ENCODE measurements at places on chromosomes 11 and 22.

DNA sequence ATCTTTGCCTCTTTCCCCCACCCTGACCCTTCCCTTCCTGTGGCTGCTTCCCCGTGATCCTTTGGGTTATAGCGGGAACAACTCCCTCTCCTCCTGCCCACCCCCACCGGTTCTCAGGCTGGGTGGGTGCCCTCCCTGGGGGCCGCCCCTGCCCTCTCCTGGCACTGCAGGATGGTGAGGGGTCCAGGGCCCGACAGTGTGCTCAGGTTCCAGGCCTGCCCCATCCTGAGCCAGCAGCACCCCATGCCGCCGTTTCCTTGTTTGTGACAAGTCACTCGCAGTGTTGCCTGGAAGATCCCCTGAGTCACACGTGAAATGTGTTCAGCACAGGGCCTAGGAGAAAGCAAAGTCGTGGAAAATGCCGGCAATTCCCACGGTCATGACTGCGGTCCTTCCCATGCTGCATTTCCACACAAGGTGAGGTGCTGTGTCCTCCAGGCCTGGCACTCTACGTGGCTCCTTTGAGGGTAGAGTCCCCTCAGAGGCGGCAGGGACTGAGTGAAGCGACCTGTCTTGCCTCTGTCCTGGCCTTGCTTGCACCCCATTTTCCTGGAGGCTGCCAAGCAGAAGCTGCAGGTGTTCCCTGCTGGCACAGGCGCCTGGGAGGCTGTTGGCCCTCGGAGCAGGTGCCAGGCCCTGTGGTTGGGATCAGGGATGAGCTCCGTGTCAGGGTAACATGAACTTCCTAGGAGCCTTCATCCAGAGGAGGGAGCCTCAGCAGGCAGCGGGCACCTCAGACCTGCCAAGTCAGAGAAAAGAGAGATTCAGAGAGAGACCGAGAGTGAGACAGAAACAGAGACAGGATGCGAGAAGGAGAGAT is 80.5 kb upstream of the LINC01488 start:
- DNase-seq, result no peak

DNA sequence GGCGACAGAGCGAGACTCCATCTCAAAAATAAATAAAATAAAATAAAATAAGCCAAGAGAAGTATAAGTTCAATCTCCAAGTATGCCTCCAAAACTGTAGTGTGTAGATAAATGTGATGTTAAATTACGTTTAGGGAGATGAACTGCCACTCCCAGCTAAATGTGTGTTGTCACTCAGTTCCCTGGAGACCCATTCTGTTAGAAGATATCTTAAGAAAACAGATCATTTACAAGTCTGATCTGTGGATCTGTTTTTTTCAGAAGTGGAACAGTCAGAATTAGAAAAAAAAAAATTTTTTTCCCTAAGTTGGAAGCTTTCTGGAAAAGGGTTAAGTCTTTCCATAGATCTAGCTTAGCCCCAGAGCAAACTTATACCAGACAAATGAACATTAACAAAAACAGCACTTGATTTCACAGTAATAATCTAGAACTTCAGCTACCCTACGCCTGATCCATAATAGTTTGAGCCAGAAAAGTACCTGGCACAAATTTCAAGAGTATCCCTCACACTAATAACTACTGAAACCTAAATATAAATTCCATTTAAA is 18.2 kb downstream of the CELF1 start:
- no peak for DNase-seq

- DNase-seq, result peak; percentile 23
Observed at GRCh38 chr22:32897400-32897799, 95.9 kb downstream of the TIMP3 start.

DNA sequence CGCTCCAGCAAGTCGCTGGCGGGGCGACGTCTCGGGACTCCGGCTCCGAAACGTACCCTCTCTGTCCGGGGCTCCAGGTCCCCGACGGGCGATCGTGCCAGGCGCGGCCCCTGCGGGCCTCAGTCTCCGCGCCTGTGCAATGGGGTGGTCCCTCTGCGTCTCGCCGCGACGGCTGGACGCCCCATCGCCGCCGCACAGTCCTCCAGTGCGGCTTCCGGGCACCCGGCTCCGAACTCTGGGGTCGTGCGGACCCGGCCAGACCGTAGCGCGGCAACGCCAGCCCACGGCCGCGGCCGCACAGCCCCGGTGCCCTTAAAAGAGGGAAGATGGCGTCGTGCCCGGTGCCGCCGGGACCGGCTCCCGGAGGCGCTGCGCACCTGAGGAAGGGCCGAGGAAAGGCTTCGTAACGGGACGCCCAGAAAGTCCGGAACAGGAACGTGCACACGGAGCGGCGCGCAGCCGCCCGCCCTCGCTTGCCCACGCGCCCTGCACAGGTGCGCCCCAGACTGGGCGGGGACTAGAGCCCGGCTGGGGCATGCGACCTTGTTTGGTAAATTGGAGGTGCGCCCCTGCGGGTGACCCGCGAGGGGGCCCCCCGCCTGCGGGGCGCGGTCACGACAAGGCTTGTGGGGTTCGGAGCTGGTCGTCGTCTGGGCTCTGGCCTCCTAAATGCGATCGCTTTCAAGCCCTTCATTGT is 525 bp downstream of the BIK start:
- no peak for DNase-seq

DNA sequence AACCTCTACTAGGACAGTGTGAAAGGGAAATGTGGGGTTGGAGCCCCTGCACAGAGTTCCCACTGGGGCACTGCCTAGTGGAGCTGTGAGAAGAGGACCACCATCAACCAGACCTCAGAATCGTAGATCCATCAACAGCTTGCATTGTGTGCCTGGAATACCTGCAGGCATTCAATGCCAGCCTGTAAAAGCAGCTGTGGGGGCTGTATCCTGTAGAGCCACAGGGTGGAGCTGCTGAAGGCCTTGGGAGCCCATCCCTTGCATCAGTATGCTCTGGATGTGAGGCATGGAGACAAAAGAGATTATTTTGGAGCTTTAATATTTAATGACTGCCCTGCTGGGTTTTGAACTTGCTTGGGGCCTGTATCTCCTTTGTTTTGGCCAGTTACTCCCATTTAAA is 46.3 kb downstream of the PGR start:
- DNase-seq, result no peak

GRCh38 chr11:22539821-22540256 is 85.8 kb downstream of the FANCF start:
- peak; percentile 6 for DNase-seq

DNA sequence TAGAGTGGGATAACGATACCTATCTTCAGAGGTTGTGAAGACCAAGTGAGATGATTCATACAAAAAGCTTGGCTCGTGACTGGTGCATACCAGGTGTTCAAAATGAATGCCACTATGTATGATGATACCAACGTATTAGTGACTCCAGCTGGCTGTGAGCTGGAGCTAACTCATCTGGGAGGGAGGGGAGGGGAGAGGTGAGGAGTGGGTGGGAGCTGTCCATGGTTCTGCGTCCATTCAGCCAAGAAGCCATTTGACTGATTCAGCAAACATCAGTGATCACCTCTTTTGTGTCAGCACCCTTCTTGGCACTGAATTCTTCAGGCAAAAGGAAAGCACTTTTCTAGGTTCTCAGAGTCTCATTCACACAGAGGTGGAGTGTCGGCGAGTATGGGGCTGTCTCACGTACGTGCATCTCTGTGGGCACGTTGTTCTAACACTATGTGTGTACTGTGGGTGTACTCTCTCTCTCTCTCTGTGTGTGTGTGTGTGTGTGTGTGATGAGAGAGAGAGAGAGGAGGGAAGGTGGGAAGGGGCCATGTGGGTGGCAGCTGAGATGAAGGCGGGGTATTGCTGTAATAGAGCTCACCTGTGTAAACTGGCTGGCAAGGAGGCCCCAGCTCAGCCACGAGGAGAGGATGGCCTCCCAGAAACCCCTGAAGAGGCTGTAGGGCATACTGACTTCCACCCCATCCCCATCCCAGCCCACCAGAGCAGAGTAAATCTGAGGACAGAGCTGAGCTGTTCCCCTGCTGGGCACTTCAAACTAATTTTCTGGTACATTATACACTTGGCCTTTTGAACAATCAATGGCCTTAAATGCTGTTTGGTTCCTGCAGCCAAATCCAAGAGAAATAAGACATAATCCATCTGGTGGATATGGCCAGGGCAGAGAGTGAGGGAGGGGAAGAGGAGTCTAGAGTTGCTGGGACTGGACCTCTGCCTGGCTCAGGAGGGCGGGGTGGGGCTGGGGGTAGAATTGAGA is 96.1 kb upstream of the THY1 start:
- DNase-seq, result no peak

- peak; percentile 4 for DNase-seq
Observed at GRCh38 chr11:89175796-89176195, 1.9 kb upstream of the TYR start.

GRCh38 chr22:37401401-37402183 is 25.7 kb downstream of the ELFN2 start:
- DNase-seq, result peak; percentile 26

- DNase-seq, result no peak
Observed at GRCh38 chr22:42889304-42889703, 32.2 kb upstream of the ARFGAP3 start.

GRCh38 chr11:3686751-3687150 is 15.6 kb upstream of the CHRNA10 start:
- no peak for DNase-seq

- DNase-seq, result peak; percentile 24
Observed at GRCh38 chr11:67504950-67505581, at the start of gene PITPNM1. TSS of gene PITPNM1 (minus strand) at chr11:67505363. CDS start at chr11:67504180, 1,183 bp downstream.

DNA sequence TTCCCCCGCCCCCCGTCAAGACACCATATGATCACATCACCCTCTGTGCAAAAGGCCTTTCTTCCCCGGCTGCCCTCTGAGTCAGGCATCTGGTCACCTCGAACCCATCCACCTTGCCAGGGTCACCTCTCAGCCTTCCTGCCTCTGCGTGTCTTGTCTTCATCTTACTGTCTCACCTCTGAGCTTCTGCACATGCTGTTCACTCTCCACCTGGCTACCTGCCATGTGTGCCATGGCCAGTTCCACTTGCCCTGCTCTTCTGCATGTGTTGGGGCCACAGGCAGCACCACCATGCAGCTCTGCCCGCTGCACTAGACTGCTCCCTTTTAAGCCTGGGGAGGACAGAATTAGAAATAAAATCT is 9.8 kb downstream of the ZNF74 start:
- DNase-seq, result no peak

DNA sequence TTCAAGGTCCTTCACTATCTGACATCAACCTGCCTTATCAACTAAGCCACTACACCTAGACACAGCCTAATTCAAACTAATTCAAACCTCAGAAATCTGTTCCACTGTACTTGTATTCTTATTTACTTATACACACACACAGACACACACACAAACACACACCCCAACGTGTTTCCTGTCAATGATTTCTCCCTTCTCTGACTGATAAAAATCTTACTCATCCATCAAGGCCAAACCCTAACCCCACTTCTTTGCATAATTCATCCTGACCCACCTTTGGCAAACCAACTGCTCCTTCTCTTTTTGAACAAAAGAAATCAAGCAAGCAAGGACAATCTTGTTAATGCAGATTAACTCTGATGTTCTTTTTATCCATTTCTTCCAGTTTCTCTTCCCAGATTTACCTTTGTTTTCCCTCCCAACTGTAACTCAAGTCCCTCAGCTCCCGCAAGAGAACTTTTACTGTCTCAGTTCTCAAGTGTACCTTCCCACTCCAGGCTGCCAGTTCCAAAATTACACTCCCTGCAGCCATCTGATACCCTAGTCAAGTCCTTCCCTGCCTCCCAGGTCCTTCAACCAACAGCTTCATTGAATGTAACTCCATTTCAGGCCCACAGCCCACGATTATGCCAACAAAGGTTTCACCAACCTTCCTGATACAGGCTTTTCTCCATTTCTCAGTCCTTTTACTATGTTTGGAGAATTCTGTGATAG is 78.3 kb downstream of the PAK1 start:
- DNase-seq, result no peak

- DNase-seq, result no peak
Observed at GRCh38 chr11:81004576-81004975, 1563.7 kb upstream of the TENM4 start.

- no peak for DNase-seq
Observed at GRCh38 chr11:35376613-35377012, 42.7 kb downstream of the SLC1A2 start.

DNA sequence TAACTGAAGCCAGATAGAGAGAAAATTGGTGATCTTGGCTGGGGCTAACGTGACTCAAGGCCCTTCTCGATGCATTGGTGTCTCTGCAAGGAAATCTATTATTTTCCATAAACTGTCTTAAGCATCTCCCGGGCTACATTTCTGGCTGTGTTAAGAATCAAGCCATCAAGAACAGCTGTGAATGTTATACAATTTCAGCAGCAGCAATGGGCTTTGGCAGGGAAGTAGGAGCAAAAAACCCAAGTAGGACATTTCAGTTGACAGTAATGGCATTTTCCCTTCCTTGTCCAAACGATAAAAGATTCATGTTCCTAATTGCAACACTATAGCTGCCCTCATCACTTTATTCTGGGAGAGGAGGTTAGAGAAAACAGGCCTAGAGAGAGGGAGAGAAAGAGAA is 335.0 kb downstream of the CADM1 start:
- DNase-seq, result no peak

- no peak for DNase-seq
Observed at GRCh38 chr11:72759468-72759985, 7.3 kb upstream of the ARAP1 start.

DNA sequence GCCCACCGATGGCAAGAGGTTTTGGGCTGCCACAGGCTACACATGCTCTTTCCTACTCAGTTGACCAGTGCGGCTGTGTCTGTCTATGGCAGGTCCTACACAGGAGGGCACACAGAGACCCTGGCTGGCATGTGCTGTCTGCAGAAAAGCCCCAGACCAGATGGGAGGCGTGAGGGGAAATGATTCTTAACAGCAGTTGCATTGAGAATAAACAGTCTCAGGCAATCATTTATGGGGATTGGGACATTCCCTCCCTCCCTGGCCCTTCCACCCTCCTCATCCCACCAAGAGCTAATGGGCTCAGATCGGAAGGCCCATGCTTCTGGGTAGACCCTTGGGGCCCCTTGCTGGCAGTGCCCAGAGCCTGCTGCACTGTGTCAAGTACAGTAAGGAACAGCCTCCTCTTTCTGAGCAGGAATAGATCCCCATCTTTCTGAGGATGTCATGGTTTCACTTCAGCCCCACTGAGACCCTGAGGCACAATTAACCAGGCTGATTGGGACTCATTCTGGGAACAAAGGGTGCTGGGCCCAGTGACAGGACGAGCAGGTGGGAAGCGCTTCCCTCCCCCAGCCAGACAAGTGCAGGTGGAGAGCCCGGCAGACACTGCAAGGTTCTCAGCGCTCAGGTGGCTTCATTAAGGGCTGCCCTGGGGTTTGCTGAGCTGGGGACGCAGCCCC is 28.3 kb downstream of the TSPAN18 start:
- no peak for DNase-seq

GRCh38 chr11:118953265-118953664 is 2.8 kb upstream of the UPK2 start:
- DNase-seq, result no peak

GRCh38 chr11:44467931-44468330 is 97.5 kb upstream of the CD82 start:
- no peak for DNase-seq

DNA sequence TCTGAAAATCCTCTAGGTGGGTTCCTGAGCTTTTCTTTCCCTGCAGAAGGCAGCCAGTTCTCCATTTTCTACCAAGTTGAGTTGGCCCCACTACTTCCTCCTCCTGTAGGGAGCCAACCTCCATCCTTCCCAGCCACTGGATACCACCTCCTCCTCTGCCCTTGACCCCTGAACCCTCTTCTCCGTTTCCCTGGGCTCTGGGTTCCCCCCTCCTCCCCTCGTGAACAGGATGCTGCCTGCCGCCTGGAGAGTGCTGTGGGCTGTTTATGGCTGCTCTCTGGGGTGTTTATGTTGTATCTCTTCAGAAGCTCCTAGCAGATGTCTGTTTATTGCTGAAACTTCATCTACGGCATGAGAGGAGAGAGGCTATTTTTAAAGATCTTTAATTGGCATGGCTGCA is 8.6 kb downstream of the MICAL2 start:
- DNase-seq, result no peak

- no peak for DNase-seq
Observed at GRCh38 chr22:48596111-48596850, 1231.4 kb downstream of the BRD1 start.
